PC-3 (cell line): ENCODE measurements at places on chromosomes 3 and 15. TPM values are rescaled to one million over a fixed set of nuclear protein-coding genes. Genes with fewer than 3 reads are reported as not detected.

- no peak for DNase-seq
Observed at GRCh38 chr15:63986751-63987341, 59.4 kb downstream of the DAPK2 start.

GRCh38 chr15:78726870-78727551 lies 84.3 kb downstream of the ADAMTS7 start:
- peak; percentile 48 for DNase-seq

GRCh38 chr3:50275141-50275995 lies 3.5 kb upstream of the LSMEM2 start:
- DNase-seq, result no peak

DNA sequence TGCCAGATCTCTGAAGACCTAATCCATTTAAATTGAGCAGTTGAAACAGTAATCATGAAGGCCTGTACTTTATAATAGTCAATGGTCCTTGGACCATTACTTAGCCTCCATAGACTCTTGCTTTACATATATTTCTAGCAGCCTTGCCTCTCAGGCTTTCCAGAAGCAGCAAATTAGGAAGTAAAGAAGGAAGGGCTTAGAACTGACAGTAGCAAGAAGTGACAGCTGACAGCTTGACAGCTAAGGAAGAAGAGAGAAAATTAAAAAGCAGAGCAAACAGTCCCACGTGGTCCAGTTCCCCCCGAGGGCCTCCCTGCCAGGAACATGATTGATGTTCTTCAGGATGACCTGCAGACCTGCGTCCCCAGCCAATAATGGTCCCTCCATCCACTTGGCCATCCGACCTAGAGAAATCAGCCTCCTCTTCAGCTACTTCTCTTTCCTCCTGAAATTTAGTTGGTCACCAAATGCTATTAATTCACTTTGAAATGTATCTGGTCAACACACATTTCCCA lies 15.0 kb upstream of the PSMD6 start:
- no peak for DNase-seq

GRCh38 chr15:95281470-95281869 lies 1049.0 kb upstream of the NR2F2 start:
- no peak for DNase-seq

DNA sequence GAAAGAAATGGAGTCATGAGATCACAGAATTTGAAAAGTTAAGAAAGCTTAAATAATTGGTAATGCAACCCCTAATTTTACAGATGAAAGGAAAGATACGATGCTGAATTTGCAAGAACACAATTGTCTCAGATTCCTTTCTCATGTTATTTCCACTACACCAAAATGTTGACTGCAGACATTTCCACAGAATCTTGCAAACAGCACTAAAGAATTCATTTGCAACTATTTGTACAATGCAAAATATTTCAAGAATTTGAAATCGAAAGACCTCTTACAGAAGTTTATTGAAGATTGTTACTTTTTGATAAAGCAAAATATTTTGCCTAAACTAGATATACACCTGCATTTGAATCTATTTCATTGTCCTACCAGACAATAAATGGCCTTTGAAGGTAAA lies 194.1 kb upstream of the KCNMB2 start:
- no peak for DNase-seq

DNA sequence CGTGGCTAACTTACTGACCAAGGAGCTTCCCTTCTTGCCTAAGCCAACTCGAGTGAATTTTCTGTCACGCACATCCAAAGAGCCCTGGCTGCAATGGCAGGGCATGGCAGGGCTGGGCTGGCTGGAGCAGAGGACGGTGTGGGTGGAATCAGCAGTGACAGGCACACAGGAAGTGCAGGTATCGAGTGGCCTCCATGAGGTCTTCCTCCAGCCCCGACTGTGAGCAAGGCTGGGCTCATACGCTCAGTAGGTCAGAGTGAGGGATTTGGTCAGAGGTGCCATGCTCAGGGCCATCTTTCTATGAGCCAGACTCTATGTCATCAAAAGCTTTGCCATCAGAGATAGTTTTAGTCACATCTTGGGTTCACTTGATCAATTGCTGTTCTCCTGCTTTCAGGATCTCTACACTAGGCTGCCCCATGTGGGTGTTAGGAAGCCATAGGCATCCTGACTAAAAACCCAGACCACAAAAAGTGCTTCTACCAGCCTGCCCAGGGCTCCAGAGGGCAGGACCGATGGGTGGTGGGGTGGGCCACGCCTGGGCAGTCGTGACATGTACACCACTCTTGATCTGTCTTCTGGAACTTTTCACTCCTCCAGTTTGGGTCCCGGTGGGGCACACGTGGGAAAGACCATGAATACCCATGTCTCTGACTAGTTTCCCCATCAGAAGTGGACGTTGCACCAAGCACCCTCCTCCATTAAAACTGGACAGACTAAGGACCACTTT lies 22.6 kb upstream of the COMMD4 start:
- no peak for DNase-seq

GRCh38 chr3:117630885-117631284 lies 921.3 kb downstream of the TUSC7 start:
- no peak for DNase-seq

DNA sequence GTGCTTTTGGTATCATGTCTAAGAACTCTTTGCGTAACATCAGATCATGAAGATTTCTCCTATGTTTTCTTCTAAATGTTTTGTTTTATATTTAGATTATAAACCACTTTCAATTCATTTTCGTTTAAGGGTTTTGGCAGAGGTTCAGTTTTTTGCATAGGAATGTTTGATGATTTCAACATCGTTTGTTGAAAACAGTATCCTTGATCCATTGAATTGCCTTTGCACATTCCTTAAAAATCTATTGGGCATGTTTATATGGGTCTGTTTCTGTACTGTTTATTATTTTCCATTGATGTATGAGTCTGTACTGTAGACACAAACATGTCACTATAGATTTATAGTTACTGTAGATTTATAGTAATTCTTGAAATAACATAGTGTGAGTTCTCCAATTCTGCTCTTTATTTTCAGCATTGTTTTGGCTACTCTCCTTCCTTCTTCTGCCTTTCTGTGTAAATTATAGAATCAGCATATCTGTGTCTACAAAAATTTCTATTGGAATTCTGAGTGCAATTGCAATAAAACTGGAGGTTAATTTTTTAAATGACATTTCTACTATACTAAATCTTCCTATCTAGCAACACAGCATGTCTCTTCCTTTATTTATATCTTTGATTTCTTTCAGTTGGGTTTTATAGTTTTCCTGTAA lies 374.0 kb downstream of the SV2B start:
- no peak for DNase-seq

- no peak for DNase-seq
Observed at GRCh38 chr3:139358841-139359562, 15.2 kb downstream of the MRPS22 start.

- no peak for DNase-seq
Observed at GRCh38 chr3:123006609-123007008, 21.0 kb downstream of the SEMA5B start.

DNA sequence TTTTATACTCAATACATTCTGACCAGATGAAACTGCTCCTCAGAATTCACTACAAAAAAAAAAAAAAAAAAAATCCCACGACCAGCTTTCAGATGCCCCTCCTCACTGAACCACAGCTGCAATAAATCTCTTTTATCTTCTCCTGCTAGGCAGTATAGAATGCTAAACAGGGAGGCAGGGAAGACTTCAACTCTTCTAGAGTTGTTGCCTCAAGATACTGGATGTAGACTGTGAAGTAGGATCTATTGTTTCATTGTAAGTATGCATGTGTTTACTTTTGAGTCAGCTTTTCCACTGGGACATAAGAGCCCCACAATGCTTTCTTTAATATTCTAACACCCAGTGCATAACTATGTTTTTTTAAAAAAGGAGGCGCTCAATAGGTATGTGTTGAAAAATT lies 401.4 kb downstream of the TBL1XR1 start:
- no peak for DNase-seq

GRCh38 chr3:72784226-72784625 lies 64.0 kb downstream of the SHQ1 start:
- no peak for DNase-seq

DNA sequence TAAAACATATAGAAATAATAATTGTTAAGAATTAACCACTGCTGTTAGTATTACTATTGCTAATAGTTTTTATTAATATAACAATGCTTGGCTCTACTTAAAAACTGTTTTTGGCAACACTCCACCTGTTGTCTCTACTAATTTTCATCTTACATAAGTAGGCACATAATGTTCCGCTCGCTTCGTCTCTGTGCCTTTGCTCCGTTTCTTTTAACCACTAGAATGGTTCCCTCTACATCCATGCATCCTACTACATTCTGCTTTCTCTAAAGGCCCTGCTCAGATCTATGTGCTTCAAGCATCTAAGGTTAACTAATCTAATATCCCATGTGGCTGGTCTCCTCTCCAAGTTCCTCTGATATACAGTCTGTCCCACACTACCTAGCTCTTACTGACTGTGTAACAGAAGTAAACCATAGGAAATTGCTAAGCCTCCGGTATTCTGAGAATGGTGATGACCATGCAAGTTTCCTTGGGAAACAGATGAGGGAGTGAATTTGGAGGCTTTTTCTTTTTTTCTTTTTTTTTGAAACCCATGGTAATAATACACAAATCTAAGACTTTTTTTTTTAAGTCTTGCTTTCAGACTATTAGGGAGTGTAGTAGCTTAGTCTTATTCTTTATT lies 138.3 kb downstream of the P3H2 start:
- DNase-seq, result no peak

DNA sequence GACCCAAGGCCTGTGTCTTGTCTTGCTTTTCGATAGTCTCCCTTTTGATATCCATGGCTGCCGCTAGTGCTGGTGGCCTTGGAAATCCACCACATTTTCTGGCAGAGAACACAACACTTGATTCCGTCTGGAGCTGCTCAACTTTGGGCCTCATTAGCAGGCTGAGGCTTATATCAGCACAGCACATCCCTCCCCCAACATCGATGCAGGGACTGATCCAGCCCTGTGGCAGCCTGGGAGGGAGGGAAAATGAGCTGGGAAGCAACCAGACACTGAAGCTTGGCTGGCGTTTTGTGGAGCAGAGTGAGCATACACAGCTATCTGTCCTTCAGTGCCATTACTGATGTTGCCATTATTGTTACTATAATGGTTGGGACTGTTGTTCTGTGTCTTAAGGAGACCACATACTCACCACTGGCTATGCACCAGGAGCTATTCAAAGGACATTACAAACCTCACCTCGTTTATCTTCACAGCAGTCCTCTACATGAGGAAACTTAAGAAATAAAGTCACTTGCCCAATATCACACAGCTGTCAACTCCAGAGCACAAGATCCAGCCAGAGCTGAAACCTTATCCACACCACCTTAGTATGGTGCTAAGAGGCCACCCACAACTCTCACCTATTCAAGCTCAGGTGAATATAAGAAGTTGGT lies 102.9 kb downstream of the SUCLG2 start:
- DNase-seq, result no peak

GRCh38 chr3:100103558-100104441 lies 10.5 kb downstream of the FILIP1L start:
- peak; percentile 78 for DNase-seq

DNA sequence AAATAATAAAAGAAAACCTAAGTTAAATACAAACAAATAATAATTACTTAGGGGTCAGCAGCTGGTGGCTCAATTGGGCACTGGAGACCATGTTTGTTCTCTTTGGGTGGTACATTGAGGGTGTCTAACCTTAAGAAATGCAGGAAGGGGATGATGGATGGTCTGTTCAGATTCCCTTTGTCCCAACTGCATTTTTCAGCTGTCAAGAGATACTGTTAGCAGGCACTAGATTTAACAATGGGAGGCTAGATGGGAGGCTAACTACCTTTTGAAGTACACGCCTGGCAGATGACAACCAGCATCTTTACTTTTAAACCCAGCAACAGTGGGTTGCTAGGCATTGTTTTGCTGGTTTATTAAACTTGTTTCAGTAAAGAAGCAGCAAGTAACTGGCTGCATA lies 222.5 kb downstream of the SUCLG2 start:
- DNase-seq, result no peak

GRCh38 chr3:81425198-81425868 lies 336.1 kb downstream of the GBE1 start:
- peak; percentile 48 for DNase-seq

- DNase-seq, result no peak
Observed at GRCh38 chr3:56962206-56962605, 98.3 kb upstream of the SPATA12 start.

GRCh38 chr3:94524102-94524919 lies 461.4 kb downstream of the NSUN3 start:
- no peak for DNase-seq

GRCh38 chr15:34182942-34183341 lies 27.0 kb downstream of the KATNBL1 start:
- DNase-seq, result peak; percentile 27

The ROBO2 gene
- not detected in 2 replicates for total RNA-seq

The ACSBG1 gene
- 0.36 and 0.40 TPM in 2 replicates for total RNA-seq

The SPSB4 gene
- total RNA-seq, result not detected in 2 replicates
